ENCODE measurements at places on chromosomes 13 and 19.

DNA sequence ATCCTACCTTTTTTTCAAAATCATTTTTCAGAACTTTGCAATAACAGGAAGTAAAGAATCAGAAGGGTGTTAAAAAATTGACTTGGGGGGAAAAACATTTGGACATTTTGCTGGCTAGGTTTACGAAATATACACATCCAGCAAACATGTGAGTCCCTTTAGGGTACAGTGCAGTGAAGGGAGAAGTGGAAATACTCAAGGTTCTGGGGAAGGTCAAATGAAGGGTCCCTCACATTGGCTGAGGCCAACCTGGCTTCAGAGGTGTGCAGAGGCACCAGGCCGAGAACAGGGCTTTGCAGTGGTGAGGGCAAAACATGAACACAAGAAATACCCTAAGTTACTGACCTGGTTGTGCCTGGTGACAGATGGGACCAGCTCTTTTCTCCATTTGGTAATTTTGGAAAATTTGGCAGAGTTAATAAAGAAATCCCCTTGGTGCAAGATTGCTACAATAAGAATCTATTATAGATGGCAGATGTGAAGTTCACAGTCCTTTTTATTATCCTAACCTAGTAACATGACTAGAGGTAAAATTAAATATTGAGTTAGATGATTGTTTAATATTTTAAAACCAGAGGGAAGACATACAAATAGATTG lies 1.5 kb upstream of the UPF3A start:
- DNase-seq: no peak

- no peak for DNase-seq
Measured at GRCh38 chr13:103354171-103354570, 288.0 kb upstream of the SLC10A2 start.

DNA sequence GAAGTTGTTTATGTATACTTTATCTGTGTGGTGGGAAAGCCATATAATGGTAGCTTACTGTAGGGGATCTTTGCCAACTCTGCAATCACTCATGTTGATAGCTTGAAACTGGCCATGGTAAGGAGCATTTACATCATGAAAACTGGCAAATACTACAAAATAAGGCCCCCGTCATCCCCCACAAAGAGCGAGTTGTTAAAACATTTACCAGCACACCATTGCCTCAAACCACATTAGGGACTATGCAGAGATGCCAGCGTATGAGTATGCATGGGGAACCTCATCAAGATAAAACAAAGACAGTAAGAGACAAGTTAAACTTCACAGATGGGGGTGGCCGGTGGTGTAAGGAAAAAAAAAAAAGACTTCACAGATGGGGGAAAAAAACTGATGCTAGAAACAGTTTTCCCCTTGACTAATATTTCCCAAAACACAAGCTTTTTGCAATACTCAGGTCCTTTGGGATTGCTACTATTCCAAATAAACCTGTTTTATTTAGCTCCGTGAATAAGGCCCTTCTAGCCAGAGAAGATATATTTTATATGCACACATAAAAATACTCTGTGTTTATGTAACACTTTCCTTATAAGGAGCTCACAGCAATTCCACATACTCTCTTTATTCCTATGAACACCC lies 70.6 kb upstream of the SERP2 start:
- DNase-seq: no peak

DNA sequence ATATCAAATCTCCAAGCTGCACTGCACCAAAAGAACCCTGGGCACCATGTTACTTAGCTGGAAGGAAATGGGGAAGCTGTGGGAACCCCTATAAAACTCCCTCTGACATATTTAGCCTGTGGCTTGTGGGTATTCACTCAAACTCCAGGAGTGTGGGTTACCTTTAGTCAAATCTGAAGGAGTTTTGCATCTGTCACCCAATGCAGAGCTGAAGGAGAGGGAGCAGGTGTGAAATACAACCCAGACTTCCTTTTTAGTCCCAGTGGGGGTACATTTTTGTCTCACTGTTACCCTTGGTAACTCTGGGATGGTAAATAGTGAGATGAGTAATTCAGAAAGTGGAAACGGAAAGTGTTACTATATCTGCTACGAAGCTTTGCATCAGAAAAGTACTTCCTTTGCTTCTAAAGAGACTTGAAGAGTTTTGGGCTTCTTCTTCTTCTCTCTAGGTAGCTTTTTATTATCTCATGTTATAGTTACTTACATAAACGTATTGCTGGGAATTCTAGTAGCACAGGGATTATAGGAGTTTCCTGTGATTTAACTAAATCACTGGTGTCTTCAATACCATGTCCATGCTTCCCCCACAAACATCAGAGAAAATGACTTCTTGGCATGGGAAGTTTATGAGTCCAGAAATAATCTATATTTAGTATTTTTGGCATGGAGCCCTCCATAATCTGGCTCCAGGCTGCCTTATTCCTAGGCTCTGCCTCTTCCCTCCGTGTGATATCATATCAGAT lies 105.9 kb downstream of the AKAP11 start:
- no peak for DNase-seq
